ENCODE measurements at places on chromosomes 3 and 15.

DNA sequence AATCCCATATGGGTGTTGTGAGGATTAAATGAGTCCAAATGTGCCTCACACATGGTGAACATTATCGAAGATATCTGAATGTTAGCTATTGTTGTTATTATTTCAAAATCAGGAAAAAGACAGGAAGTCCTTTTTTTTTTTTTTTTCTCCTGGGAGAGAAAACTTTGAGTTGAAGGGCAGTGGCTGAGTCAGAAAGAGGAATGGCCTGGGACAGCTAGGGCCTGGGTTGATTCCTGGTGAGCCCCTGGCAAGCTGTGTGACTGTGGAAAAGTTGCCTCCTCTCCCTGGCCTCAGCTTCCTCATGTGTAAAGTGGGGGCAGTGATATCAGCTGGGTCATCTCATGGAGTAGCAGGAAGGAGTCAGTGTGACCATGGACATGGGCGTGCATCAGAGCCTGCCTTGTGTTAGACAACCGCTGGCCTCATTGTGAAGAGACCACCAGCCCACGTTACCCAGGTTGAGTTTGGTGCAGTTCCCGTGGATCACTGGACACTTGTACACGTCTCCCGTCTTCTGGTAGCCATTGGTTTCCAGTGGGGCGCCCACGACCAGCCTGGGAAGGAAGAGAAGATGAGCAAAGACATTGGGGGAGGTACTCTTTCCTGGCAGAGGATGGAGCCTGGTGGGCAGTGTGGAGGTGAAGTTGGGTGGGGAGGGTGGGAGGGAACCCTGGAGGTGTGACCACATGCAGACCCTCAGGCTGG is 63.1 kb downstream of the ITGA11 start:
- DNase-seq, result no peak

- no peak for DNase-seq
Measured at GRCh38 chr3:111714305-111714704, 119.2 kb upstream of the ZBED2 start.

DNA sequence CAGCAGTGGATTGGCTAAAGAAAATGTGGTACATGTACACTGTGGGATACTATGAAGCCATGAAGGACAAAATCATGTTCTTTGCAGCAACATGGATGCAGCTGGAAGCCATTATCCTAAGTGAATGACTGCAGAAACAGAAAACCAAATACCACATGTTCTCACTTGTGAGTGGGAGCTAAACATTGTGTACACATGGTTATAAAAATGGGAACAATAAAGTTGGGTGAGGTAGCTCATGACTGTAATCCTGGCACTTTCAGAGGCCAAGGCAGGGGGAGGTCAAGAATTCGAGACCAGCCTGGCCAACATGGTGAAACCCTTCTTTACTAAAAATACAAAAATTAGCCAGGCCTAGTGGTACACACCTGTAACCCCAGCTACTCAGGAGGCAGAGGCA is 3.6 kb upstream of the OR4F6 start:
- DNase-seq, result no peak

DNA sequence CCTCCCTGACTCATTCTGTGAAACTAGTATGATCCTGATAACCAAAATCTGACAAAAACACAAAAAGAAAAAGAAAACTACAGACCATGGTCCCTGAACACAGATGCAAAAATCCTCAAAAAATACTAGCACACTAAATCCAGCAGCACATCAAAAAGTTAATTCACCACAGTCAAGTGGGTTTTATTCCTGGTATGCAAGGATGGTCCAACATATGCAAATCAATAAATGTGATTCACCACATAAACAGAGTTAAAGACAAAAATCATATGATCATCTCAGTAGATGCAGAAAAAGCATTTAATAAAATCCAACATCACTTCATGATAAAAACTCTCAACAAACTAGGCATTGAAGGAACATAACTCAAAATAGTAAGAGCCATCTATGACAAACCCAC is 12.8 kb downstream of the SAXO2 start:
- DNase-seq, result no peak
